NCI-H1417 treated with DMSO at 0.1 percent for 48 hours (cell line): ENCODE measurements at places on chromosomes 3 and 15.

- DNase-seq = no peak
Measured at GRCh38 chr3:16338999-16339398, 74.0 kb downstream of the OXNAD1 start.

DNA sequence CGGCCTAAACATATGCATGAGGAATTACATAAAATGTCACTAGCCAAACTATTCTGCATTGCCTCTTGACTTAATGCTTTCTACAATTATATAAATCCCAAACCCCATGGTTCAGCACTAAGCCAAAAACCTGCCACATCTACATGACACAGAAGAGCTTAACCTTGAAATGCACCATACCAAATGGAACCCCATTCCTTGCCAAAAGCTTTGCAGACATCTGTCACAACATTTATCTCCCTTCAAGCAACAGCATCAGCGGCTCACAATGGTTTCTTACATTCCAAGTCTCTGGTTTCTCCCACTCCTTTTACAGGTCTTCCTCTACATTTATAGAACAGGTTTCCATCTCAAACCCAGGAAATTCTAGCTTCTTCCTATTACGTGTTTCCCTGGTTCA, 58.4 kb upstream of the GYG1 start:
- DNase-seq = no peak

GRCh38 chr3:152519376-152519775, 250.6 kb downstream of the MBNL1 start:
- DNase-seq = no peak

GRCh38 chr3:171222995-171223394, 196.5 kb upstream of the SLC2A2 start:
- DNase-seq = no peak

GRCh38 chr3:155912579-155913190, 42.2 kb downstream of the GMPS start:
- DNase-seq = no peak

DNA sequence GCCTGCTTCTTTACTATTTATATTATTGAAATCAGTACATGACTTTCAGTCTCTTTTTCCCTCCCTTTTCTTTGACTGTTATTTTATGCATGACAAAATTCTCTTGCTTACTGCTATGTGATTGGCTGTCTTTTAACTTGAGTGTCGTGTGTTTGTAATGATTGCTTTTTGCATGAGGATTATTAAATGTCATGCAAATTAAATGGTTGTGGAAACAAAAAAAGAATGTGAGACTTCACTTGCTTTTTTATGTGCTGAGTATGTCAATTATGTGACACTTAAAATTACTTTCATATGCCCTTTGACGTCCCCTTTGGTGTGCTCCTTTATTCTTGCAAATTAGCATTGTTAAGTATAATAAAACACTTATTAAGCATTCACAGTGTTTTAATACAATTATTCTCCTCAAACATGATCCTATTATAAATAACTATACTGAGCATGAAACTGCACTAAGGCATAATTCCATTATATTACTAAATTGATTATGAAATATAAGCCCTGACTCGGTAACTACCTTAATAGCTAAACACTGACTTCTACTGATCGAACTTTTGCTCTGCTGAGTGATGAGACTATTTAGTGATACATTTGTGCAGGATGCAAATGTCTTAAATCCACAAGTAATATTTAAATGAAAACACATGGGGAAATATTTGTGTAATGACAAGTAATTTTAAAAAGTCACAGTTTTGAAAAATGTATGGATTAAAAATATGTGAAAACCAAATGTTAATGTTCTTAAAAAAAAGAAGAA, 401.7 kb downstream of the NLGN1 start:
- no peak for DNase-seq

- DNase-seq = no peak
Measured at GRCh38 chr3:148175214-148175613, 522.5 kb upstream of the AGTR1 start.

DNA sequence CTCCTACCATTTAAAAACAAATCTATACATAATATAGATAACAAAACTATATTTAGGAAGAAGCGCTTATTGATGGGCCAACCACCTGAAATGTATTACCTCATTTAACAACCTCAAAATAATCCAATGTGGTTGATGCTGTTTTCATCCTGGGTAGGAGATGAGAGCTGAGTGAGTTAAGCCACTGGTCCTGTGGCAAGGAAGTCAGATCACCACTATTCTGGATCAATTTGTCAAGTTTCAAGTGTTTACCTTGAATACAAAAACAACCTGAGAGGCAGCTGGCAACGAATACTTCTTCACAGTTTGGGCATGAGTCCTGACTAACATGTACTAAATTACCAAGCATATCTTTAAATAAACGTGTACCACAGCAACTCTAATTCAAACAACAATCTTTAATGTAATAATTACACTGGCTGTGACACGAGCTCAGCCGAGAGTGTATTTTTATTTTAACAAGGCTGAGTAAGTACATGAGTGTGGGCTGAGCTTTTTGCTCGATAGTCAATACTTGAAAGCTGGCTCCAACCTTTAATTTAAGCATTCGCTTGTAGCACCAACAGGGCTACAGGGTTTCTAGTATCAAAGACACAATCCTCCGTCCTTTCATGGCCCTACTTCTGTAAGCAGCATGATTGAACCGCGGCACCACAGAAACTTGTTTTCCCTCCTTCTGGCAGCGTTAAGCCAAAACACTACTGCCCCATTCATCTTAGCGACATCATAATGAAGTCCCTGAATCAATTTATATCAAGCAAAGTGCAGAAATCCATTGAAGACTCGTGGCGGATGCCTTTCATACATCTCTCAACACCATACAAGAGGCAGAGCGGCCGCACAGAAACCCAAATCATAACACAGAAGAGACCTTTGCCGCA, 93.8 kb upstream of the ICE2 start:
- peak; percentile 62 for DNase-seq
